NCI-H2107 (cell line): ENCODE measurements at places on chromosomes 5 and 9.

- peak; percentile 29 for DNase-seq
These were observed 69.6 kb upstream of the SLC30A5 start for GRCh38 chr5:69024241-69024651.

DNA sequence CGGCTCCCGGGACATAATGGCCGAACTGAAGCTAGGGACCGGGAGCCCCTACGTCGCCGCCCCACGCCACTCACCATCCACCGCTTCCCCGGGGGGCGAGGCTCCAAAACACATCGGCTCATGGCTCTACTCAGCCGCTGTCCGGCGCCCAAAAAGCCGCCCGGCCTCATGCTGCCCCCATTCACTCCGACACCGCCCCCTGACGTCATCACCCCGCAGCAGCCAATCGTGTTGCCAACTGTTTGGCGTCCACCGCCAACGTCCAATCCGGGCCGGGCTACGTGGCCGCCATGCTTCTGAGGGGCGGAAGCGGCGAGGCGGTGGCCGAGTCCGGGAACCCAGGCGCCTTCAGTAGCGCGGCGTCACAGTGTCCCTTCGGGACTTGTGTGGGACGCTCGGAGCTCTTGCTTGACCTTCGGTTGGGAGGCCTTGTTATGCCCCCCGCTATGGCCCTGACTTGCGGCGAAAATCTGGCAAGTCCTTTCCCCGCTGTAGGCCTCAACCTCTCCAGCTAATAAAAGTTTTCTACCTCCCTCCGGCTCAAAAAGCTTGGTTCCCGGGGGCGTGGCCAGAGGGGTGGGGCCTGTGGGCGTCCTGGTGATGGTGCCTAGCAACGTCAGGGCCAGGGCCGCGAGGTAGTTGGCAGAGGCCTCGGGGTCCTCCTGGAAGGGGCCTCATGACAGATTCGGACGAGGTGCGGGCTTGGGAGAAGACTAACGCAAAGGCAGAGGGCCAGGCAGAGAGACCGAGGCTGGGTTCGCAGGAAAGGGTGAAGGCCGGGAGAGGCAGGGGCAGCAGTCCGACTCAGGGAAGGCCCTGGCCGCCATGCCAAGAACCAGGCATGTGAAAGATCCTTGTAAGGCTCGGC, at the start of the genes PTRH1 and TTC16:
Gene PTRH1, minus strand, starts transcription at position 194 of the 868 bp plus-strand sequence. Its CDS starts 24 bp downstream, at position 170.
Gene TTC16, plus strand, starts transcription at position 610 of the 868 bp plus-strand sequence. Its CDS starts 67 bp downstream, at position 677.
- peak; percentile 85 for DNase-seq

DNA sequence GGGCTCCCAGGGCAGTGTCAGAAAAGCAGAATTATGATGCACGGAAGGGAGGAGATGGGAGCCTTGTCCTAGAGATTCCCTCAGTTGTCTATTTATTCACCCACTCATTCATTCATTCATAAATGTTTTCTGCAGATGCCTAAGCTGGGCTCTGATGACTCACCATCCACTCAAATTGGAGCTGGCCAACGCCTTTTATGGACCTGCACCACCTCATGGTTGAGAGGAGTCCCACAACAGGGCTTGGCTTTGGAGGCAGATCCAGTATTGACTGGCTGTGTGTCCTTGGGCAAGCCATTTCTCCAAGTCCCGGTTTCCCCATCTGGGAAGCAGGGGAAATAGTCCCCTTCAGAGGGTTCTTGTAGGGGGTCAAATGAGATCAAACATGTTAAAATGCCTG, 227.8 kb downstream of the MELK start:
- no peak for DNase-seq

DNA sequence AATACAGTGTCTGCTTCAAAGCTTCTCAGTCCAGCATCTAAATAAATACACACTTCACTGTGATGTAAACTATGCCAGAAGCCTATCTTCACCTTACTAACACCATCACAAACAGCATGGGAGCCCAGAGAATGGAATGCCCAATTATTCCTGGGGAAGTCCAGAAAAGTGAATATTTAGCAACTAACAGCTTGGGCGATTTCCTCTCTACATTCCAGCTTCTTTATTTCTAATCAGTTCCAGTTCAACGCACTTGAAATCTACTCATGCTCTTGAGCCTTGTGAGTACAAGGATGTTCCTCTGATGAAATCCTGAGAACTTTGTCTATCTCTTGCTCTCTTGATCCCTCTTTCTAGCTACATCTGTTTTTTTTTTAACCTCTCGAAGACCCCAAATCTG, 100.4 kb upstream of the C9orf72 start:
- DNase-seq: no peak

GRCh38 chr5:4584982-4585381, 555.1 kb upstream of the ADAMTS16 start:
- no peak for DNase-seq

DNA sequence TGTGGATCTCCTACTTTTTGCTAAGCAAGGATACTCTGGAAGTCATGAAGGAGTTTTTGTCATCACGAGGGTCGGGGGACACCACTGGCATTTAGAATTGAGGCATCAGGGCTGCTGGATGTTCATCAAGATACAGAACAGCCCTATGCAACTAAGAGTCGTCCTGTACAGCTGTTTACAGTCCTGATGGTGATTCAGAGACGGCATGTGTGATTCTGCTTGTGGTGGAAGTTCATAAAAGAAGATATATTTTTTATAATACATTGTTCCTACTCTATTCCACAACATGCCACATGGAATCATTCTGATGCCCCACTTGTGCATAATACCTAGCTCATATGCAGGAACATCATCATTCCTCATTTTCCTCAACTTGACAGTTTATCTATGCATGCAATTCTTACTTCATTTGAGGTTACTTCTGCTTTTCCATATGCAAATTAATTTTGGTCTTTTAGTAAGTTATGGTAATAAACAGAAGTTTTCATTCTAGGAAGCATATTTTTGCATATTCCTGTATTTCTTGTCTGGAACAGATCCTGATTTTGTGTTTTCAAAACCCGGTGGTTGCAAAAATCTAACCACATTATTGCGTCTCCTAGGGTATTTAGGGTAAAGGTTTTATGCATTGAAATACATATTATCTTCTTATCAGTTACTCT, 155.2 kb downstream of the ARHGEF28 start:
- no peak for DNase-seq

DNA sequence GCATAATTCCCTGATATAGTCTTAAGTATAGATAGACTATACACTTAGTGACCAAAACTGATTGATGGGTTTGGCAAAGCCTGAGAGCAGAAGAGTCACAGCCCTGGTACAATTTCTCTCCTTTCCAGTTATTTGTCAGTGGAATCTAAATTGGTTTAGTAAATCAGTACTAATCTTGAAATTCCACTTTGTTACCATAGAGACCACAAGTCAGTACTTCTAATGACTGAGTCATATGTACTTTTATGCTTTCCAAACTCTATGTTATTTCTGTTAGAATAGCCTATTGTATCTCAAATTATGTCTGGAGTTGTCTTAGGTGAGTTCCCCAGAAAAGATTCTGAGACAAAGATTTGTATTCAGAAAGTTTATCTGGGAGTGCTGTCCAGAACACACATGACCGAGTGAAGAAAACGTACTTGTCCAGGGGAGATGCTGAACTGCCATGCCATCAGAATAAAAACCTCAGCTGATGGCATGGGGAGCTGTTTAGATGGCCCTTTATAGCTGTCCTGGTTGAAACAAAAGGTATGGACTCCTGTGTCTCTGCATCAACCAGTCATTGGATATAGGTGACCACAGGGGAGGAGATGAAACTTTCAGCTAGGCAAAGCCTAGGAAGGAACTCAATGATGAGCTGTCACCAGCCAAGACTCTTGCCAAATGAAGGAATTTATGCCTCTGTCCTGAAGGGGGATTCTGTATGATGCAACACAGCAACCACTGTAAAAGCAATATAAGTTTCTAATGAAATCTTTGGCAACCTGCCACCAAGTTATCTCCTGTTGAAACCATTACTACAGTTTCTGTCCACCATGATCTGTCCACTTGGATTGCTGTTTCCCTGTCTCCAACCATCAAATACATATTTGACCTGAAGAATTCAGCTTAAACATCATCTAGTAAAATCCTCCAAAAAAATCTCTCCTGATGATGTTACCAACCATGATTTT, 18.0 kb upstream of the SMC2 start:
- no peak for DNase-seq

GRCh38 chr5:31048282-31049270, 144.9 kb upstream of the CDH6 start:
- no peak for DNase-seq

GRCh38 chr5:63805151-63805550, 157.1 kb downstream of the HTR1A start:
- no peak for DNase-seq

DNA sequence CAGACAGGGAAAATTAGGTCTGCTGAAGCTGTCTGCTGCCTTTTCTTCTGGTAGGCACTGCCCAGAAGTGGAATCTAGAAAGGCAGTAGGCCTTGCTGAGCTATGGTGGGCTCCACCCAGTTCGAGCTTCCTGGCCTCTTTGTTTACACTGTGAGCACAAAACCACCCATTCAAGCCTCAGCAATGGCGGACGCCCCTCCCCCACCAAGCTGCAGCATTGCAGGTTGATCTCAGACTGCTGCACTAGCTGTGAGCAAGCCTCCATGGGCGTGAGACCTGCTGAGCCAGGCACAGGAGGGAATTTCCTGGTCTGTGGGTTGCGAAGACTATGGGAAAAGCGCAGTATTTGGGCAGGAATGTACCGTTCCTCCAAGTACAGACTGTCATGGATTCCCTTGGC, 18.5 kb downstream of the AGTPBP1 start:
- DNase-seq: no peak
